ENCODE measurements at places on chromosomes 4 and X. TPM values are rescaled to one million over a fixed set of nuclear protein-coding genes. Genes with fewer than 3 reads are reported as not detected.

The TEX13D gene
- not detected for total RNA-seq

The CDKL2 gene
- total RNA-seq = 0.83 TPM

The APELA gene
- total RNA-seq = 1.6 TPM

The ODAPH gene
- 0.48 TPM for total RNA-seq

The SPANXN3 gene
- total RNA-seq = 0.52 TPM

The PDGFC gene
- 63.3 TPM for total RNA-seq

The PHKA1 gene
- 6.3 TPM for total RNA-seq

The KLF8 gene
- 10.1 TPM for total RNA-seq

The CT45A1 gene
- total RNA-seq = not detected

The PIN4 gene
- total RNA-seq = 11.1 TPM

The CT45A2 gene
- total RNA-seq = not detected

The SLC2A9 gene
- total RNA-seq = 2.7 TPM

The TLR10 gene
- total RNA-seq = not detected

The VEGFD gene
- total RNA-seq = 0.76 TPM

The SYTL5 gene
- 7.3 TPM for total RNA-seq

The CHIC2 gene
- total RNA-seq = 70.0 TPM

The CCKAR gene
- total RNA-seq = 0.77 TPM

The VCX3A gene
- total RNA-seq = not detected

The GAGE12H gene
- not detected for total RNA-seq

The LPAR4 gene
- total RNA-seq = 0.47 TPM

The BMX gene
- total RNA-seq = 0.07 TPM

The KCND1 gene
- total RNA-seq = 0.64 TPM

The FAAH2 gene
- total RNA-seq = 6.9 TPM

The RASL11B gene
- 8.9 TPM for total RNA-seq

The BEX5 gene
- 7.4 TPM for total RNA-seq

All from hepatocyte (in vitro differentiated cells).